ENCODE measurements at places on chromosomes 4 and X. TPM values are rescaled to one million over a fixed set of nuclear protein-coding genes. Genes with fewer than 3 reads are reported as not detected.

TFE3 gene
- total RNA-seq = 71.6 TPM

DNA sequence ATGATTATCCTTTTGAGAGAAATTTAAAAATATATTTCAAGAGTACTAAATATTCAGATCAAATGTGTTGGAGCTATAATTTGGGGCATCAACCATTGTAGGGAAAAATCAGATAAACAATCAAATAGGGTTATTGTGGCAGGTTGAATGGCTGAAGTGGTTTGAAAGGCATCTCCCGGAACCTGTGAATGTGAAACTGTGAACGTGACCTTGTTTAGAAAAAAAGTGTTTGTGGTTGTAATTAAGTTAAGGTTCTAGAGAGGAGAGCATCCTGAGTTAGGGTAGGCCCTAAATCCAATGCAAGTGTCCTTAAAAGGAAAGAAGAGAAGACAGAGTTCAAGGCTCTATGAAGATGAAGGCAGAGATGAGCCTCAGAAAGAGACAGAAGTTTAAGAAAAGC lies 37.4 kb downstream of the ADGRA3 start:
- DNase-seq = no peak

GRCh38 chr4:53476232-53477037 lies 99.0 kb downstream of the FIP1L1 start:
- peak; percentile 95 for DNase-seq

DNA sequence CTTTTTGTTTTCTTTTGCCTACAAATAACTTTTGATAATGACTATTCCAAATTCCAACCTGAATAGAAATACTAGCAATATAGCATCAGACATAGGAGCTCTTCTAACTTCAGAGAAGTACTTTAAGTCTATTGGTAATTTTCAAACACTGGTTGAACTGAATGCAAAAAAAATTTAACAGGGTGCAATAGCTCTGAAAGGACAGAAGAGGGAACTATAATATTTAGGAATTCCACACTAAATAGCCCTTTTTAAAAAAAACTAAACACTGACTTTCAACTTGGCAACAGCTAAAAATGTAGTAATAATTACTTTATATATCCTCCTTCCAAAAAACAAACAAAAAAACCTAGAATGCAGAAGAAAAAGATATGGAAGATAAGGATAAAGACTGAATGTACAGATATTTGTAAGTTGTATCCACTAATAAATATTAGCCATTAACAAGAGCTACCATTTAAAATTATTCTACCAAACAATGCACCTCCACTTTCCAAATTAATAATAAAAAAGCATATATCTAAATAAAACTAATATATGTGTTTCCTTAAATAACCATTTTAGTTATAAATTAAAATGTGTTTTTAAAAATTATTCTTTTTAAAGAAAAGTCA lies 81.4 kb downstream of the FBXW7 start:
- peak; percentile 11 for DNase-seq

GRCh38 chr4:152510349-152511147 lies 25.3 kb downstream of the FBXW7 start:
- no peak for DNase-seq

GPR82 gene
- total RNA-seq = not detected

GRCh38 chrX:78712336-78712735 lies 35.2 kb upstream of the LPAR4 start:
- peak; percentile 42 for DNase-seq

DNA sequence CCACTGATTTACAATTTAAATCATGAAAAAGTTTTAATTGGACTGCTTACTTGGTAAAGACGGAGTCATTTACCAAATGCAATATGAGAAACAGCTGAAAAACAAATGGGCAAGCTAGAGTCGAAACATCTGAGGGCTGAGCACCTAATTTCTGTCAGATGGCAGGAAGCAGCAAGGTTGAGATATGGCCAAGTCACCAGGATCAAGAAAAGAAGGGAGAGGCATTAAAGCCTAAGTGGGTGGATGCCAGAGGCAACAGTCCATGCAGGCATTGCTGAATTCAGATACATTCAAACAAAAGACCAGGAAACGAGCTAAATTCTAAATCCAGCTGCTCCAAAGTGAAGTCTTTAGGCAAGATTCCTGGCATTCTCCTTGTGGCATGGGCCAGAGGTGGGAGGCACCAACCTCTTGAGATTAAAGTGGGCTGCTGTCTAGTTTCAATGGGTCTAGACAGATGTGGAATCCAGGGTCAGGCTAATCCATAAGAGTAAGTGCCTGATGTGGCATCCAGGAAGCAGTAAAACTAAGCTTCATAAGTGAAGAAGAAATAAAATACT lies 8.0 kb upstream of the ARSJ start:
- DNase-seq = no peak

Measured in M059J (cell line).